ENCODE measurements at places on chromosomes 2 and 18.

DNA sequence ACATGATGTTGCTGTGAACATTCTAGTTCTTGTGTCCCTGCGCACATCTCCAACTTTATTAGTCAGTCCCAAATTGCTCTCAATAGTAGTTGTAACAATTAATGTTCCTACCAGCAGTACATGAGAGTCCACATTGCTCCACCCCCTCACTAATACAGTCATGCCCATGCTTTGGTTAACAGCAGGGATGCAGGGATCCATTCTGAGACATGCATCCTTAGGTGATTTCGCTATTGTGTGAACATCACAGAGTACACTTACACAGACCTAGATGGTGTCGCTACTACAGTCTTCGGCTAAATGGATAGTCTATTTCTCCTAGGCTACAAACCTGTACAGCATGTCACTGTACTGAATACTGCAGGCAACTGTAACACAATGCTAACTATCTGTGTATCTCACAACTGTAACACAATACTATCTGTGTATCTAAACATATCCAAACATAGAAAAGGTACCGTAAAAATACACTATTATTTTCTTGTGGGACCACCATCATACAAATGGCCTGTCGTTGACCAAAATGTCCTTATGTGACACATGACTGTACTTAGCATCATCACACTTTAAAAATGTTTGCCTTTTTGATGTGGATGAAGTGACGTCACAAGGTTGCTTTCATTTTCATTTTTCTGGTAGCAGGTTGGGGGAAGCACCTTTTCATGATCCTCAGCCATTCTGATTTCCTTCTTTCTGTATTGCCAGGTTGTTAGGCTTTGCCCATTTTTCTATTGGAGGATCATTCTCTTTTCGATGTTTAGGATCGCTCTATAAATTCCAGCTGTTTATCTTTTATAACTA lies 82.9 kb upstream of the RNF152 start:
- no peak for DNase-seq

- no peak for DNase-seq
These were observed 62.9 kb upstream of the CDKL4 start for GRCh38 chr2:39306626-39307025.

GRCh38 chr2:196915507-196916189 lies 10.9 kb downstream of the PGAP1 start:
- no peak for DNase-seq

DNA sequence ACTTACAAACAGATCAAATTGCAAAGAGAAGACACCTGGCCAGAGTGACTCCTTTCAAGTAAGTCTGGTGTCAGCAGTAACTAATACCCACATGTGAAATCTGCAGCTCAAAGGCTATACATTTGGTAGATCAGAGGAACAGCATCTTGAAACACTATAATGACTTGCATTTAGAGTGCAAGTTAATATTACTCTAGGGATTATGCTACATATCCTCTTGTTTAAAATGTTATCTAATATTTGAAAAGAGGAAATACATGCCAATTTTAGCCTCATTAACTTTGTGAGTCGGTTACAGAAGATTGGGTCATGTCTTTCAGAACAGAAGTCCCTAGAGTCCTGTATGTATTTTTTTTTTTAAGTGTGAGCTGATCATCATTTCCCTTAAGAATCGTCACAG lies 15.2 kb downstream of the LANCL1 start:
- DNase-seq, result peak; percentile 6

- no peak for DNase-seq
These were observed 11.3 kb downstream of the PCARE start for GRCh38 chr2:29063056-29063455.

GRCh38 chr2:6384341-6384740 lies 481.4 kb downstream of the CMPK2 start:
- no peak for DNase-seq

DNA sequence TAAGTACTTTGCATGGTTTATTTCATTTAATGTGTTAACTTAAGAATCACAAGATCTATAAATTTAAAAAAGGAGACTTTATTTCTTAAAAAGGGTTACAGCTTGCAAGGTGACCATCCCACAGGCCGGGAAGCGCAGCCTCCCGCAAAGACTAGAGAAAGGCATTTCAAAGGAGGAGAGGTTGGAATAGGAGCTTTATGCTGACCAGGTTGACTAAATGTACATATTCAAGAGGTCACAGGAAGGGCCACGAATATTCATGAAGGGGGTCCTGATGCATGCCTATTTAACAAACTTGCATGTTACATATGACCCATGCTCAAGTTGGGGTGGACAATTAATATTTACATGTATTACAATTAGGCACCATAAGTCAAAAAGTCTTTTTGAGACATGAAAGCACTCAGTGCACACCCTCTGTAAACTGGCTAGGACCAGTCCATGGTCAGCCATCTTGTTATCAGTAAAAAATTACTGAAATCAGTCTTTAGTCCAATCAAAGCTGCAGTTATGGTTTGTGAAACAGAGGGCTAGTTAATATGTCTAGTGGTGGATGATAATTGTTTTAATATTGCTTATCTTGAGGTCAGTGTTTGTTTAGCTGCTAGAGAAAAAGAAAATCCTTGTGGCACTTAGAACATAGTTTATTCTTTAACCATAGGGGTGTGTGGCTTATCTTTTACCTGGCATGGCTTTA lies 169.3 kb downstream of the KCNE4 start:
- DNase-seq, result no peak

DNA sequence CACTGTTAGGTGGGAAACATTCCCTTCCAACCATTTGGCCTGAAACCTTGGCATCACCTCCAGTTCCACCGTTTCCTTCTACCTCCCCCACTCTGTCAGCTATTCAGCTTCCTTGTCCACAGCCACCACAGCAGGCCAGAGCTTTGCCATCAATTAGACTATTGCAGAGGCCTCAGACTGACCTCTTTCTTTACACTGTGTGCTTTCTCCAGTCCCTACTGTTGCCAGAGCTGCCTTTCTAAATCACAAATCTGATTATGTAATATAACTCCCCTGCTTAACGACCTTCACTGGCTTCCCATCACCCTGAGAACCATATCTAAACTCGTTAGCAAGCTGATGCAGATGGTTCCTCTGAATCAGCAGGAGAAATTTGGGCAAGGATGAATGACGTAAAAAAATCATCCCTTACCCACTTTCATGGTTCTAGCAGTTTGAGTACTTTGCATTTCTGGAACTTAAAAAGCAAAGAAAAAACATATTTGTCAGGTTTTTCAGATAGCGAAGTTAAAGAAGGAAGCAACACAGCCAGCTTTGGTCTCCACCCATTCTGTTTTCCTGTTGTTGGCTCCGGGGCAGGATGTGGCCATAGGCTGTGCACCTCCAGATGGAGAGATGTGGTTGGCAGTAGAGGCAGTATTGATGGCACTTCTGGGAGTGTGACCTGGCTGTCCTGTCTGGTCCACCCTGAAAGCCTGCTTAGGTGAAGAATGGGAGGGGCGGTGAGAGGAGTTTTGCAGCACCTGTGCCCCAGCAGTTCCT lies 422.1 kb downstream of the PARD3B start:
- peak; percentile 18 for DNase-seq

GRCh38 chr2:33383855-33384598 lies 92.4 kb upstream of the RASGRP3 start:
- DNase-seq, result no peak

DNA sequence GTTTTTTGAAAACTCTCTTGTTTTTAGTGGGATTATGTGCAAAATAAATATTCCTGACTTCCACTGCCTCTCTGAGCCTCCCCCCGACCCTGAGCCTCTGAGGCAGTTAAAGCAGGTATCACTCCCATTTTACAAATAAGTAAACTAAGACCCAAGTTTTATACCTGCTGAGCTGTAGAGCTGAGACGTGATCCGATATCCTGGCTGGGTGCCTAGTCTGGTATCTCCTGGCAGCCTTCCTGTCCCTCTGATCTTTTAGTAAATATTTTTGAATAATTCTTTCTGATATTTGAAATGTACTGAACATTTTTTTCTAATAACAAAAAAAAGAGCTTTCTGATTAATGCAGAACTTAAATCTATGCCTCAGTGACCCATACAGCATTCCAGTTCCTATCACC lies 108.3 kb upstream of the NOSTRIN start:
- DNase-seq, result no peak
